T-cell (primary cell): ENCODE measurements at places on chromosomes 5 and 9. TPM values are rescaled to one million over a fixed set of nuclear protein-coding genes. Genes with fewer than 3 reads are reported as not detected.
A peak's percentile ranks its signal among the peaks of the same experiment; 100 is the strongest.

Gene FGD3
- total RNA-seq = 188 TPM

DNA sequence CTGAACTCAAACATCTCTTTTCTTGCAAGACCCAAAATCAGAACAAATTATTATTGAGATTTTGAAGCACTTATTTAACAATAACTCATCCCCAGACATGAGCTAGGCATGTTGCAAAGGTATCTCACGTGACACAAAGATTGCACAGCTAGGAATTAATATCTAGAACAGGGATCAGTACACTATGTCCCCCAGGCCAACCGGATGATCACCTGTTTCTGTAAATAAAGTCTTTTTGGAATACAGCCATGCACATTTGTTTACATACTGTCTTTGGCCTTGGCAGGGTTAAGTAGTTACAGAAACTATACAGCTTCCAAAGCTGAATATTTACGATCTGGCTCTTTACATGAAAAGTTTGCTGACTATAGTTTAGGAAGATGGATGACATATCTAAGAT is 287.7 kb downstream of the ACTL7B start:
- no peak for DNase-seq

Gene WDR31
- 1.1 TPM for total RNA-seq

Gene CTXN3
- not detected for total RNA-seq

GRCh38 chr9:100070104-100071041 is 28.4 kb downstream of the ERP44 start:
- DNase-seq = no peak

Gene C1QTNF3
- 5.5 TPM for total RNA-seq

DNA sequence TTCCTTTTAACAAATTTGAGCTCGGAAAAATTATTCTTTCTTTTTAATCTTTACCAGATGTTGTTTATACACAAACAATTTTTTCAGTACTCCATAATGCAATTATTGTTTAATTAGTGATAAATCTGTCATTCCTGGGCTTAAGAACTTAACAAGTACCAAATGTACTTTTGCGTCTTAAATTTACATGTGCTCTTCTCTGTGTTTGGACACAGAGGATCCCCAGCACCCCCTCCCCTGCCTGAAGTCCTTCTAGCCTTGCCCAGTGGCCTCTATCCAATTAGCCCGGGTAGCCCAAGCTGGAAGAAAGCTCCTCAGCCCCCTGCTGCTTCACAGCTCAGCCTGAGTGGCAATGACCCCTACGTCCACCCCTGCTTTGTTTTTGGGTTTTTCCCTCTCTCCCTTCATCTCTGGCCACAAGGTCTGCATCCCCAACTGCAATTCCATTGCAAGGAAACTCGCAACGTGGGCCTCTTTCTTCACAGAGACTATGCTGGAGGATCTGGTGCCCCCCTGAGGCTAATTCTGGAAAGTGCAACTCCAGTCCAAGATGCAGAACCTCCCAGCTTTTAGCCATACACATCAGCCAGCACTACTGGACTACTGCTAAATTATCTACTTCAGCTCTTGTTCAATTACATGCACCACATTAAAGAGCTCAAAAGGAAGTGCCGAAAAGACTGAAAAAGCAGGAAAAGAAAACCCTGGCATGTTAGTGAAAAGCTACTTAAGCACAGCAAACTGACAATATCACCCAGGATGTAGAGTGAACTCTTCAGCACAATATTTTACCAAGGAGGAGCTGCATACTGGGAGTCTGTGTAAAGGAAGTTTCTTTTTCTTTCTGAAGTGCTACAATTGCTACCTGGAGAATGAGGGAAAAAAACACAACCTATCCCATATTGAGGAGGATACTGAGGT is 186.2 kb downstream of the FANCC start:
- DNase-seq = peak; percentile 62
